ENCODE measurements at places on chromosomes 12 and 14.

GRCh38 chr12:128690641-128691040 lies 133.1 kb downstream of the SLC15A4 start:
- DNase-seq: no peak

- DNase-seq: no peak
Observed at GRCh38 chr12:116502141-116502725, 56.9 kb upstream of the MAP1LC3B2 start.

DNA sequence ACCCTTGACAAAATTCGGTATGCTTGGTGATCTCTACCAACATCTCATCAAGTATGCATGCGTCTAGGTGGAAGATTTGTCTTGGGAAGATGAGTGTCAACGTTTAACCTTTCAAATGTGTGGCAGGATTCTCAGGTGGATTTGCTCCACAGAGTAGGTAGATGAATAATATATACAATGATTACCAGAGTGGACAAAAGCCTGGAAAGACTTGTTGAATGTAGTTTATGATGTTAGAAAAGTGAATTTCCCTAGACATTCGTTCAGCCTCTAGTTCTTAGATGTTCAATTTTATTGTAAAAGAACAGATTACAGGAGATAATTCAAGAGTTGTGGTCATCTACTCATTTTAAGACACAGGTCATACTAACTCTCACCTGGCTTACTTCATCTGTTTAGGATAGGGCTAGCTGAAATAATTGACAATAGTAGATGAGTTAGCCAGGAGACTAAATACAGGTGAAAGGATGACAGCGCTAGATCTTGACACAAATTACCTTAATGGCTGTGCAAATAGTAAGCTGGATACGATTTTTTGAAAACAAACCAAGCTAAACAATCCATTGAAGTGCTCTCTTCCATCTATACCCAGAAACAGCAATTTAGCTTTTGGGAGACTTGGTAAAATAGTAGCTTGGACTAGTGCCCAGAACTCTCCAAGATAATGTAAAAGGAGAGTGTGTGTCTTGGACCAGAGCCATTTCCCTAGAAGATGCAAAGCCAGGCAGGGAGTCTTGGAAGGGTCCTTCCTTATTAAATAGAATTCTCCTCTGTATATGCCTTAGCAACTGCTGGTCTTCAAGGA lies 168.0 kb downstream of the DACT1 start:
- no peak for DNase-seq

GRCh38 chr12:49925433-49926204 lies 21.9 kb upstream of the FAIM2 start:
- DNase-seq: no peak

Measured in K562 (cell line).